MM.1S (cell line): ENCODE measurements at places on chromosomes 4 and X.

DNA sequence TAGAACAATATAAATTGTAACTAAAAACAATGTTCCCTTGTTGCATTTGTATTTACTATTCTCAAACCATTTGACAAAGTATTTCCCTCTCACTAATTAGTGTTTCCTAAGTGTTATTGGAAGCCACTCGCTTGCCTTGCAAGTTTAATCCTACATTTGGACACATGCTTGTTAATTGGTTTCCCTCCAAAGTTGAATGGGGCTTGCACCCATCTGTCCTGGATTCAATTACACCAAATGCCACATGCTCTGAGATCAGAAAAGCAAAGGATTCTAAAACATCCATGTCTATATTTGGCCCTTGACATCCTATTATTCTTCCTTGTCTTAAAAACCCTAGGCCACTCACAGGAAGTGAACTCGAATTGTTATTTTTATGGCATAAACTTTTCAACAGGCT lies 146.6 kb downstream of the AMELX start:
- DNase-seq = no peak
- H3K36me3 ChIP-seq = no peaks in the 10 kb centered on the region
- H3K4me1 ChIP-seq = peaks cover 37% of the 10 kb centered on the region
- no peaks in the 10 kb centered on the region for H3K27me3 ChIP-seq
- no peak overlapping the region for H3K4me3 ChIP-seq

DNA sequence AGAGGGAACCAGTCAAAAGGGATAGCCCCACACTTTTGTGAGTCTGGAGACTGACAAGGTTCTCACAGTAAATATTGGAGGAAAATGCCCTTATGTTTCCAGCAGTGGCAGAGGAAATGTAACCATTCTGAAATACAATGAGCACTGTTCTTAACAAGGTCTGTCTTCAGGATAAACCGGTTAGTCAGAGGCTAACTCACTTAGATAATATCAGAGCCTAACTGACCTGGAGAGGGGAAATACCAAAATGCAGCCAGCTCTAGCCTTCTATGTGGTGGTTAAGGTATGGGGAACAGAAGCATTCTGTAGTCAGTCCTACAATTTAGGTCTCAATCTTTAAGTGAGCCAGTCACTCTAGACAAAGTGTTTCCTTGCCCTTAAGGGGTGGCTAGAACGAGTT lies 70.8 kb downstream of the TBCK start:
- H3K27ac ChIP-seq = no peak overlapping the region
- no peak for DNase-seq
- H3K4me3 ChIP-seq = no peak overlapping the region

- H3K4me3 ChIP-seq = no peak overlapping the region
- no peaks in the 10 kb centered on the region for H3K27me3 ChIP-seq
- H3K4me1 ChIP-seq = no peaks in the 10 kb centered on the region
- no peak overlapping the region for H3K27ac ChIP-seq
- H3K36me3 ChIP-seq = no peaks in the 10 kb centered on the region
Observed at GRCh38 chrX:17214962-17215361, 160.0 kb upstream of the NHS start.

DNA sequence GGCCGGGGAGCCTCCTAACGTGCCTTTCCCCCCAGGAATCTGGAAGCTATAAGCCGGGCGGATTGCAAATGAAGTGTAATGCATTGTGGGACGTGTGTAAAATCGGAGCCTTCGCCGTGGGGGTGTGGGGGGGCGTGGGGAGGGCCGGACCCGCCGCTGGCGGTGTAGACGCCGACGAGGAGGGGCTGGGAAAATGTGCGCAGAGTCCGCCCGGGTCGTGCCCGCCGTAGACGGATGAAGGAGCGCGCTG lies 1.3 kb downstream of the STOX2 start:
- DNase-seq = no peak
- no peaks in the 10 kb centered on the region for H3K27me3 ChIP-seq
- H3K4me3 ChIP-seq = no peak overlapping the region

DNA sequence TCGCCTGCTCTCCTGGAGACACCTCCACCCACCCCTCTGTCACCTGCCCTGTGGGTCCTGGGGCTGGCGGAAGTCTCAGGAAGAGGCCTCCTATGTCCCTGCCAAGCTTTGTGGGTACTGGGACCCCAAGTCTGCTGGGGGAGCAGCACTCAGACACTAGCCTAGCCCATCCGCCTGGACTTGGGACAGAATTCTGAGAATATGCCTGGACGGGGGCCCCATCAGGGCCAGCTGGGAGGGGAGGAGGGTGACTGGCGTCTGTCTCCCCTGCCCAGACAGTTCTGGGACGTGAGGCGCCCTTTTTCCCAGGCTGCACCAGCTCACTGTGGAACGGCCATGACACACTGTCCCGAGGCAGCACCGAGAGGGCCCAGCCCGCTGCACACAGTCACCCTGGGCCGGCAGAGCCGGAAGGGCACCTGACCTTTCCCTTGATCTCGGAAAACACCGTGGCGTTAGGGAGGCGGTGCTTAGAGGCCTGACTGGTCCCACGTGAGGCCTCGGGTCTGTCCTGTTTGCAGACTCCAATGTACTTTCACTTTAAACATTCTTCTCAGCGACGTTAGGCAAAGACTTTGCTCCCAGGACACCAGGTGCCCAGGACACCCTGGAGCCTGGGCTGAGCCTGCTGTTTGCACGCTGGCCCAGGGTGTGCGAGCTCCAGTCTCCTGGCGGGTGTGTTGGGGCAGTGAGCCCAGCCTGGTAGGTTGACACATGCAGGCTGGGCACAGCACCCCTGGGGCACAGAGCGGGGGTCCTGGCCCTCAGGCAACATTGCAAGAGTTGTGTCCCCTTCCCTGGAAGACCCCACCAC lies 700 bp downstream of the SLC26A1 start:
- no peaks in the 10 kb centered on the region for H3K4me1 ChIP-seq
- no peaks in the 10 kb centered on the region for H3K36me3 ChIP-seq
- no peak for DNase-seq

GRCh38 chr4:1398681-1399507 lies 7.3 kb downstream of the NKX1-1 start:
- H3K27ac ChIP-seq = no peak overlapping the region
- no peaks in the 10 kb centered on the region for H3K36me3 ChIP-seq
- DNase-seq = no peak
- no peaks in the 10 kb centered on the region for H3K4me1 ChIP-seq
- no peaks in the 10 kb centered on the region for H3K27me3 ChIP-seq

DNA sequence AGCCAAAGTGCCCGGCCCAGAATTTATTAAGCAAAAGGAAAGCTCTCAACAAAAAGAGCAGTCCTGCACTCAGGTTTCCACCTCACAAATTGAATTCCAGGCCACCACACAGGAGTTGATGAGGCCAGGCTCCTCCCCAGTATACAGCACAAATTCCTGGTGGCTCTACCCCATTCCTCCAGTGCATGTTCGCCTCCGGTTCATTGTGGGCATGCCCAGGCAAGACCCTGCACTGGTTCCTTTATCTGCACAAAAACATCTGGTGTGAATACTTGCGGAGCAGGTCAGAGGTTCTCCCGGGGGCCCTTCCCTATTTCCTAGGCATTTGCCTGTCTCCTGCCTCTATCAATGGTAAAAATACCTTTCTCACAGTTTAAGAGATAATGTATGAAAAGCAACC lies 195.2 kb upstream of the ANXA10 start:
- H3K4me1 ChIP-seq = no peaks in the 10 kb centered on the region
- no peak overlapping the region for H3K27ac ChIP-seq
- no peaks in the 10 kb centered on the region for H3K36me3 ChIP-seq
- no peaks in the 10 kb centered on the region for H3K27me3 ChIP-seq
- no peak for DNase-seq
- no peak overlapping the region for H3K4me3 ChIP-seq

DNA sequence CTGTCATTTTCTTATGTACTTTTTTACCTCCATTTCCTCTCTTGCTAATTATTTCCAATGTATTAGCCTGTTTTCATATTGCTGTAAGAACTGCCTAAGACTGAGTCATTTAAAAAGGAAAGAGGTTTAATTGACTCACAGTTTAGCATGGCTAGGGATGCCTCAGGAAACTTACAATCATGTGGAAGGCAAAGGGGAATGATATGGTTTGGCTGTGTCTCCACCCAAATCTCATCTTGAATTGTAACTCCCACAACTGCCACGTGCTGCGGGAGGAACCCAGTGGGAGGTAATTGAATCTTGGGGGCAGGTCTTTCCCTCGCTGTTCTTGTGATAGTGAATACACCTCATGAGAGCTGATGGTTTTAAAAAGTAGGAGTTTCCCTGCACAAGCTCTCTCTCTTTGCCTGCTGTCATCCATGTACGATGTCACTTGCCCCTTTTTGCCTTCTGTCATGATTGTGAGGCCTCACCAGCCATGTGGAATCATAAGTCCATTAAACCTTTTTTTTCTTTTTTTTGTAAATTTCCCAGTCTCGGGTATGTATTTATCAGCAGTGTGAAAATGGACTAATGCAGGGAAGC lies 870.0 kb upstream of the INTU start:
- no peaks in the 10 kb centered on the region for H3K27me3 ChIP-seq
- H3K4me1 ChIP-seq = no peaks in the 10 kb centered on the region
- no peak overlapping the region for H3K27ac ChIP-seq
- DNase-seq = no peak
- H3K4me3 ChIP-seq = no peak overlapping the region

DNA sequence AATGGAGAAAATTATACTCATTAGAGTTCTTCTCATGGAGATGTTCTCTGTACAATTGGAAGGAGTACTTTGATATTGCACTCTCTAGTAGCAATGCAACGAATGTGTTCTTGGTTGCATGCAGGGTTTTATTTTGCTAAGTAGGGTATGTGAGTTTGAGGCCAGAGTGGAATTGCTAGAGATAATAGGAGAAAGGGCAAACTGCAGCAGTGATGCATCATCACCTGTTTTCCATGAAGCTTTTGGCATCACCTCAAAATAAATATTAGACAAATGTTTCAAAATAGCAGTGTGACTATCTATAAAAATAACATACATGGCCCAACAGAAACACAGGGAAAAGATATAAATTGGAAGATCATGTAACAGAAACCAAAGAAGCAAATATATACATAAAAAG lies 93.3 kb downstream of the TIGD2 start:
- H3K4me3 ChIP-seq = no peak overlapping the region
- H3K36me3 ChIP-seq = no peaks in the 10 kb centered on the region

- no peak for DNase-seq
- H3K36me3 ChIP-seq = no peaks in the 10 kb centered on the region
- no peaks in the 10 kb centered on the region for H3K4me1 ChIP-seq
- no peak overlapping the region for H3K4me3 ChIP-seq
- H3K27ac ChIP-seq = no peak overlapping the region
- no peaks in the 10 kb centered on the region for H3K27me3 ChIP-seq
Observed at GRCh38 chr4:170193496-170193895, 103.7 kb upstream of the AADAT start.

- no peak for DNase-seq
- H3K4me1 ChIP-seq = 0 out of 2 replicates have a peak, but pooled peaks cover 8% of the 10 kb centered on the region
- H3K36me3 ChIP-seq = no peaks in the 10 kb centered on the region
Observed at GRCh38 chr4:143291314-143291713, 45.4 kb upstream of the GAB1 start.

- H3K27me3 ChIP-seq = no peaks in the 10 kb centered on the region
- no peak overlapping the region for H3K27ac ChIP-seq
- no peak for DNase-seq
- no peaks in the 10 kb centered on the region for H3K36me3 ChIP-seq
- H3K4me1 ChIP-seq = no peaks in the 10 kb centered on the region
- H3K4me3 ChIP-seq = no peak overlapping the region
Observed at GRCh38 chr4:6869944-6870343, 39.7 kb upstream of the TBC1D14 start.

DNA sequence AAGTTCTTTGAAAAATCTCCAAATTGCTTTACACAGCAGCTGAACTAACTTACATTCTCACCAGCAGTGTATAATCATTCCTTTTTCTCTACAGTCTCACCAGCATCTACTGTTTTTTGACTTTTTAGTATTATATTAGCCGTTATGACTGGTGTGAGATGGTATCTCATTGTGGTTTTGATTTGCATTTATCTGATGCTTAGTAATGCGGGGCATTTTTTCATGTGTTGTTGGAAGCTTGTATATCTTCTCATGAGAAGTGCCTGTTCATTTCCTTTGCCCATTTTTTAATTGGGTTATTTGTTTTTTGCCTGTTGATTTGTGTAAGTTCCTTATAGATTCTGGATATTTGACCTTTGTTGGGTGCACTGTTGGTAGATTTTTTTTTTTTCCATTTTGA lies 931.7 kb downstream of the CENPC start:
- no peak overlapping the region for H3K4me3 ChIP-seq
- H3K27me3 ChIP-seq = no peaks in the 10 kb centered on the region
- no peaks in the 10 kb centered on the region for H3K4me1 ChIP-seq
- no peak overlapping the region for H3K27ac ChIP-seq
- no peak for DNase-seq
- H3K36me3 ChIP-seq = no peaks in the 10 kb centered on the region

- no peak overlapping the region for H3K4me3 ChIP-seq
- H3K27ac ChIP-seq = no peak overlapping the region
- no peaks in the 10 kb centered on the region for H3K27me3 ChIP-seq
- H3K36me3 ChIP-seq = no peaks in the 10 kb centered on the region
- DNase-seq = no peak
Observed at GRCh38 chr4:107826421-107826980, 1.8 kb downstream of the SGMS2 start.

DNA sequence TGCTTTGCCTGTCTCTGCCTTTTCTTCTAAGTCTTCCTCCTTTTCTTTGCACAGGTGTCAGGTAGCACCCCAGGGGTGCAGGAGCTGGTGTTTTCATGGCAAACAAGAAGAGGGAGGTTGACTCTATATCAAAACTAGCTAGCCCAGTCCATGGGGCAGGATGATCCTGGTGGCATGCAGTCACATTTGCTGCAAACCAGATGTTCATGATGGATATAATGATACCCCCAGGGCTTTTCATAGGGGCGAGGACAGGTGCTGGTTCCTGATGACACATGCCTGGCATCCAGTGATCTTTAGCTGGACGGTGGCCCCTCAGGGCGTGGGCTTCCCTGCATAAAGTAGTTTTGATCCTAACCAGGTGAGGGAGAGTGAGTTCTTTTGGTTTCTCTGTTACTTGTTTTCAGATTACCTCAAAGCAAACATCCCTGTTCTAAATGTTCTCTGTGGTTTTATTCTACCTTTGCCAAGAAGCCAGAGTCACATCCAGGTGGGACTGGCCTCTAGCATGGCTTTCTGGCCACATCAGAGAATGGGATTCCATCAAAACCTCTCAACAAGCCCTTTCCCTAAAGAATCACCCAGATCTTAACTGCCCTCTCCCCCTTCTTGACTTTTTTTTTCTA lies 11.2 kb upstream of the UBA6 start:
- no peak overlapping the region for H3K27ac ChIP-seq
- H3K4me3 ChIP-seq = no peak overlapping the region
- H3K27me3 ChIP-seq = no peaks in the 10 kb centered on the region
- H3K36me3 ChIP-seq = no peaks in the 10 kb centered on the region; the same call in 1 of the 2 replicates

GRCh38 chr4:169009286-169010124 lies 550 bp downstream of the CBR4 start:
- H3K27me3 ChIP-seq = no peaks in the 10 kb centered on the region
- H3K27ac ChIP-seq = peak overlapping the region; percentile 74
- no peaks in the 10 kb centered on the region; the same call in 1 of the 2 replicates for H3K36me3 ChIP-seq

DNA sequence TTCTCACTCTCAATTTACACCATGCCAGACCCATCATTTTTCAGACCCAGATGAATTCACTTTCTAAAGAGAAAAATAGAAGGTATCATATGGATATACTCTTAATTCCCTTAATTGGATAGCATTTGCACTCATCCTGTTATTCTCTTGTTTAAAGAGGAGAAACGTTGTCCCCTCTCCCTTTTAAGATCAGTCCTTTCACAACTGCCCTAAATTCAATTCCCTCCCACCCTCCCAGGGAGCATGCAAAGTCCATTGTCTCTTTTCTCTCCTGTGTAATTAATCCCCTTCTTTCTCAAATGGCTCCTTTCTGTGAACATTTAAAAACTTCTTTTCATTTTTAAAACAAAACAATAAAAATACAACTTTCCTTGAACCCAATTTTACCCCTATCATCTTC lies 124.7 kb upstream of the TLL1 start:
- H3K36me3 ChIP-seq = no peaks in the 10 kb centered on the region
- no peaks in the 10 kb centered on the region for H3K27me3 ChIP-seq
- no peaks in the 10 kb centered on the region for H3K4me1 ChIP-seq
- H3K4me3 ChIP-seq = no peak overlapping the region
- H3K27ac ChIP-seq = no peak overlapping the region
- no peak for DNase-seq
